ENCODE measurements at places on chromosomes 12 and 14.
A peak's percentile ranks its signal among the peaks of the same experiment; 100 is the strongest.

DNA sequence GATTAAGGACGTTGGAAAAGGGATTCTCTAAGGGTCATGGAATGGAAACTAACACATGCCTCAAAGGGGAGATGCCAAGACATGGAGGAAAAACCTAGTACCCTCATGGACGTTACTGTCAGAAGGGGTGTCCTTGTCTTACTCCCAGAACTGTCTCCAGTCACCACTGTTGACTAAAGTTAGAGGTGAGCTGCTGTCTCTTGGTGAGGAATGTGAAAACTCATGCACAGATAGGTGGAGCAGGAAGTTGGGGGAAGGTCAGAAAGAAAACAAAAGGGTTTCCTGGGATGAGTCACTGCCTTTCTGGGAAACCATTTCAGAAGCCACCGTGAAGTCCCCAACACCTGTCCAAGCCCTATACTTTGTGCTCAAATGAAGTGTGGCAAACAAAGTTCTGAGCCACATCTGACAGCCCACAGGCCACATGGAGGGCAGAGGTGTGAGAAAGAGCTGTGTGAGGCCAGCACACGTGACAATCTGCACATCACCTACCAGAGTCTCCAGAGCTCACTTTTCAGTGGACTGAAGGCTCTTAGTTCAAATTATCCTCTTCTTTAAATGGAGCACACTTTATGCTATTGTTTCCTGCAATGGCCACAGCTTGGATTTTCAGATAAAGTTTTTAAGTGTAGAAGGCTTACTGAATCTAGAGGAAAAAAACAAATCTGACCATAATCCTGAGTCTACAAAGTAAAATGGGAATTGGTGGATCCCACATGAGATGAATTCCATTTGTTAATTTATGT, 92.9 kb upstream of the EGLN3 start:
- H3K4me3 ChIP-seq = no peak overlapping the region
- H3K4me1 ChIP-seq = peaks cover 59% of the 10 kb centered on the region
- no peak overlapping the region for H3K27ac ChIP-seq
- peak; percentile 62 for DNase-seq
- no peaks in the 10 kb centered on the region for H3K36me3 ChIP-seq

- H3K36me3 ChIP-seq = no peaks in the 10 kb centered on the region
- H3K4me1 ChIP-seq = peaks cover 38% of the 10 kb centered on the region
- H3K27me3 ChIP-seq = no peaks in the 10 kb centered on the region
- no peak overlapping the region for H3K27ac ChIP-seq
Observed at GRCh38 chr12:92295523-92295922, 149.9 kb upstream of the BTG1 start.

DNA sequence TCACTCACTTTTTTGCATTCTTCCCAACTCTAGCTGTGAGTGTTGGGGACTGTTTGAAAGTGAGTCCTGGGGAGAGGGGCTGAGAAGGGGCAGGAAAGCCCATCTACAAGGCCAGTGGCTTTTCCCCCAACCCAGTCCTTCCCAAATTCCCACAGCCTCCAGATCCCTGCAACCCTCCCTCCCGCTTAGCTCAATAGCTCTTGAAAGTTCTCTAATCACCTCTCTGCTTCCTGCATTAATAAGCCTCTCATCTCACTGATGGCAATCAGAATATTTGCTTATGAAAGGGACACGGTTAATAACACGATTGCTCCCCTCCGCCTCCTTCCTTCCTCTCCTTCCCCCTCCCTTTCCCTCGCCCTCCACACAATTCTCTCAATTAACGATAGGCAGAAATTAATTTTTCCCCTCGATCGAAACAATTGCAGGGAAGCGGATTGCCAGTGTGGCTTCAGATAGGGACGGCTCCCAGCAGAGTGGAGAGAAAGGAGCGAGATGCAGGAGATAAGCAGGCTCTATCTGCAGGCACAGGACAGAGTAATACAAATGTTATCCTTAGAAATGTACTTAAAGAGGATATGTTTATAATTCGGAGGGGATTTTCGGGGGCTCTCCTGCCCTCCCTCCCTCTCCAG, 15.1 kb upstream of the GPATCH2L start:
- H3K4me1 ChIP-seq = peaks cover 4% of the 10 kb centered on the region
- no peak overlapping the region for H3K4me3 ChIP-seq
- H3K36me3 ChIP-seq = no peaks in the 10 kb centered on the region
- H3K27me3 ChIP-seq = peaks cover 60% of the 10 kb centered on the region
- DNase-seq = no peak

DNA sequence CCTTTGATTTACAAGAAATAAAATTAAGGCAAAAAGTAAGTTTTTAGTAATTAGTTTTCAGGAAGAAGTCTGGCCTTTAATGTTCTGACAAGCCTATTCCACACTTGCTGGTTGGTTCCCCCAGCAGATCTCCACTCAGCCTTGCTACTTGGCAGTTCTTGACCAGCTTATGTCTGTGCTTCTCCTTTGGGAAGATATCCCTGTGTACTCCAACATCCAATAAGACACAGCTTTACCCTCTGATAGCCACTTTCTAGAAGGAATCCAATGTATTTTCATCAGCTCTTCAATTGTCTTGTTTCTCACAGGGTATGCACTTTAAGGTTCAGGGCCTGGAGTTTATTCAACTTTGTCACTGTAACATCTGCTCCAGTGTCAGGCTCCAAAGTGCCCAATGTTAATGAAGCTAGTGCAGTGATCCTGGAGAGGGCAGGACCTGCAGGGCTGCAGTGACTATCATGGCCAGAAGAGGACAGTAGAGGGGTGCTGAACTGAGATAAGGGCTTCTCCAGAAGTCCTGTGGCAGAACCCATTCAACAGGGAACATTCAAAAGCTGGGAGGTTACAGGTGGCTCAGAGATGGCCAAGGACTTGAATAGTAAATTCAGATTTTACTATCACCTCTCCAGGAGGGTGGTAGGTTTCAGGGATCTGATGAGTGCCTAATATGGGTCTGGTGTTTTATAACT, 22.9 kb downstream of the JKAMP start:
- no peak overlapping the region for H3K27ac ChIP-seq
- H3K4me1 ChIP-seq = no peaks in the 10 kb centered on the region
- peaks cover 7% of the 10 kb centered on the region for H3K27me3 ChIP-seq
- DNase-seq = peak; percentile 26
- H3K4me3 ChIP-seq = no peak overlapping the region

Data from CD4-positive, alpha-beta T cell (primary cell).